Stimulated activated CD8-positive, alpha-beta memory T cell treated with anti-CD3 and anti-CD28 coated beads, Interleukin-15, amount 100 ng/mL, for 4 hours (primary cell): ENCODE measurements at places on chromosomes 3 and 15.
A peak's percentile ranks its signal among the peaks of the same experiment; 100 is the strongest.

DNA sequence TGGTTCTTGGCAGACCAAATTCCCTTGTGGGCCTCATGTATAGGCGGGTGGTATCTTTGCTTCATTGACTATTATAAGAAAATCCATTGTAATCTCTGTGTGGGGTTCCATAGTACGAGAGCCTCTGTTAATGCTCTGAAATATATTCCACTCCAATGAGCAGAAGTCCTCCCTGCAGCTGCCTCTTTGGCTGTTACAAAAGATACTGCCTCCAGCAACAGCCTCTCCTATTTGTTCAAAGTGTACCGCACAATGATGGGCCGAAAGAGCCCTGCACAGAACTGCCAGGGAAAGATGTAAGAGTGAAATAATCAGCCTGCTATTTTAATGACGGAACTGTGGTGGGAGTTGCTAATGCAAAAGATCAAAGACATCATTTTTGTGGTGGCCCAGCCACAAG is 48.9 kb downstream of the GRK7 start:
- DNase-seq, result no peak

DNA sequence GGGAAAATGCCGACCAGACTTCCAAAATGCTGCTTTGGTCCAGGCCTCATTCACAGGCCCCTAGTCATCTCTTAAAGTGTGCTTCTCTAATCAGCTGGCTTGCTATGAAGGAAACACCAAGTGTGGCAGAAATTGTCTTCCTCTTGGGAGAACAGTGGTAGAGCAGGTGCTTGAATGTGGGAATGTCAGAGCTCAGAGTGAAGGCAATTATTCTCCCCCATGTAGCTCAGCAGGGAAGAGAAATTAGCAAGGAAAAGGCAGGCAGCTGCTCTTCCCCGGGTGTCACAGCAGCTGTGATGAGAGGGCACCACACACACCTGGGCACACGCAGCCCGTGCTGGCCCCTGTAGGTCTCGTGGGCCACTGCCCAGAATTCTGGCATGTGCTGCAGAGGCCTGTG is 358.5 kb downstream of the WDR72 start:
- no peak for DNase-seq

GRCh38 chr15:68700455-68701123 is 120.1 kb downstream of the ANP32A start:
- no peak for DNase-seq

- peak; percentile 35 for DNase-seq
These were observed 8.6 kb downstream of the TFRC start for GRCh38 chr3:196073255-196073753.
